GM12892 (cell line): ENCODE measurements at places on chromosomes 6 and 20.
A peak's percentile ranks its signal among the peaks of the same experiment; 100 is the strongest.

- no peak for DNase-seq
These were observed 107.4 kb upstream of the SOX4 start for GRCh38 chr6:21486115-21486514.

DNA sequence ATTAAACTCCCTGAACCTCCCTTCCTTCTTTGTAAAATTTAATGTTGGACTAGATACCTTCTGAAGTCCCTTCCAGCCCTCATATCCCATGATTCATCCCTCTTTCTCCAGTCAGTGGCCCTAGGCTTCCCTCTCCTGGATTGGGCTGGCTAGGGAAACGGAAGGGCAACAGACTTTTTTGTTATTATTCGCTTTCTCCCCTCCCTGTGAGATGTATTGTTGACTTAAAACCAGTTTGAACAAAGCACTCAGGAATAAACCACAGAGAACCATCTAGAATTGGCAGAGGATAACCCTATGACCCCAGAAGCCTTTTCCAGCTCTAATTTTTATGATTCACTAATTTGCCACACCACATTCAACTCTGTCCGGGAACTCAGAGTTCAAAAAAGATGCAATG lies 239.7 kb upstream of the SUPT3H start:
- no peak for DNase-seq

- DNase-seq: no peak
These were observed 432.6 kb downstream of the MMUT start for GRCh38 chr6:49030251-49031020.

DNA sequence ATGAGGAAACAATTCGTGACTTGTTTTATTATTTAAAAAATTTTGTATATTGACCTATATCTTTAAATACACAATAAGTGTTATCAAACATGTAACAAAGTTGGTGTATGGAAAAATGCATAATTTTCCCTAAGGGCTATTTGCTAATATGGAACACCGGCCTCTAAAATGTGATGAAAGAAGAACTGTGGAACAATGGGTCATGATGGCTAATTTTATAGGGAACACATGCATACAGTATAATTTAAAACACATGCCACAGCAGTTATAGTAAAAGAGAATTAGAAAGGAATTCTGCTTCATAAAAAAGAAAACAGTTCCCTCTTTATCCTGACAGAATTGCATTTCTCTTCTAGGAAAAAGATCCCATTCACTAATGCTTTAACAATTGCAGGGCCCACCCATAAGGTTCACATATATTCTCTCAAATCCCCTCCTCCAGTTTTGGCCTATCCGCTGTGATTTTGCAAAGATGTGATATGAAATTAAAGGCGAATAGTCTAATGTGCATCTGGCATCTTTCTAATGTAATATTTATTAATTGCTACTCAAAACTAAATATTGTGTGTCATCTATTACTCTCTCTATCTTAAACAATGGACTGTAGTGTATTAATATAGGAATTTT lies 628.1 kb upstream of the CITED2 start:
- DNase-seq: no peak

- DNase-seq: no peak
These were observed 93.6 kb upstream of the ADGRF1 start for GRCh38 chr6:47135772-47136171.

GRCh38 chr20:8969146-8969583 lies 99.7 kb upstream of the PLCB4 start:
- no peak for DNase-seq

- no peak for DNase-seq
These were observed 247.8 kb downstream of the CD83 start for GRCh38 chr6:14365393-14365792.

GRCh38 chr6:150142670-150143515 lies at the start of gene PPP1R14C:
PPP1R14C (plus strand) TSS chr6:150143044; CDS start chr6:150143193, 149 bp downstream.
- DNase-seq: peak; percentile 10

DNA sequence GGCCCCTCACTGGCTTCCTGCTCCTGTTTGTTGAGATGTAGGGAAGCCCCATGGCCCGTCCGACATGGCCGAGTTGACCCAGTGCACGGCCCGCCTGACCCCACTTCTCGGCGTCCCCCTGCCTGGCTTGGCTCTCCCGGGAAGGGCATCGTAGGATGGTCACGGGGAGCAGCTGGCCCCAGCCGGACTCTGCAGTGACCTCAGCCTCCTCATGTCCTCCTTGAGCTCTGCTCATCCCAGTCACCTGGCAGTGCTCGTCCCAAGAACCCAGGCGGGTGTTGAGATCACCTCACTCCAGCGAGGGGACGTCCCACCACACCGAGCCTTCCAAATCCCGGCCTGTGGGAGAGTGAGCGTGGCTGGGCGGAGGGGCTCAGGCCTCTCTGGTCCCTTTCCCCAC lies 15.7 kb downstream of the SLCO4A1 start:
- no peak for DNase-seq

GRCh38 chr6:149166336-149166735 lies 151.2 kb upstream of the TAB2 start:
- no peak for DNase-seq

DNA sequence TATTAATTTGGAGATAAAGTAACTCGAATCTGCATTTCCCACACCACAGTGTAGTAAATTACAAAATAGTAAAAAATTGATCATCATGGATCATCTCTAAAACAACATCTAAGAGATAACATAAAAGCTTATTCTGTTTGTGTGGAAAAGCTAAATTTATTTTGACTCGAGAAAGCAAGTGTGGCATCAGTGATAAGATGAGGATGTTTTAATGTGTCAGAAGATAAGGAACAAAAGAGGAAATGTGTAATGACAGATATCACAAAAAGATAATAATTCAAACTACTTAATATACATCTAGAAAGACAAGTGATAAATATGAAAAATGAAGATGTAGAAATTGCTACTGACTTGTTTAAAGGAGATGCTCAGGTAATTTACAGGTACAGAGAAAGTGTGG lies 74.1 kb downstream of the DNAH8 start:
- DNase-seq: no peak

DNA sequence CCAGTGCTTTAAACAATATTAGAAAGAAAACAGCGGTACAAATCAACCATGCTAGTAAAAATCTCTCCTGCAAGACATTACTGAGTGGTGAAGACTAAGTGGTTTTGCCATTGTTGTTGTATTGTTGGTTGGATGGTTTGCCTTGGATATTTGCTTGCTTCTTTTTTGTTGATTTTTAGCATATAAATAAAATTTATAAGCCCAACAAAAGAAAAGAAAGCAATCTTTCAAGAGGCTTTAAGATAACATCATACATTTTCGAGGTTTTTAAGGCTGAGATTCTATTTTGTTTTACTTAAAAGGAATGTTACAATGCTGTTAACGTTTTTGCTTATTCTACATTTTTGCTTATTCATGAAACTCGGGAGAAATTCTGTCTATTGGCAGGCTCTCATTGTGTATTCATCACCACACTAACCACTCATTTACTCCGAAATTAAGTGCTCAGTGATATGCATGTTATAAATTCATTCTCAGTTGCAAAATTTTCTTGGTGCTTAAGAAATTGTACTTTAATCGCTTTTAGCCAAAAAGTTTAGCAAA lies 139.1 kb downstream of the LAMA2 start:
- DNase-seq: no peak

DNA sequence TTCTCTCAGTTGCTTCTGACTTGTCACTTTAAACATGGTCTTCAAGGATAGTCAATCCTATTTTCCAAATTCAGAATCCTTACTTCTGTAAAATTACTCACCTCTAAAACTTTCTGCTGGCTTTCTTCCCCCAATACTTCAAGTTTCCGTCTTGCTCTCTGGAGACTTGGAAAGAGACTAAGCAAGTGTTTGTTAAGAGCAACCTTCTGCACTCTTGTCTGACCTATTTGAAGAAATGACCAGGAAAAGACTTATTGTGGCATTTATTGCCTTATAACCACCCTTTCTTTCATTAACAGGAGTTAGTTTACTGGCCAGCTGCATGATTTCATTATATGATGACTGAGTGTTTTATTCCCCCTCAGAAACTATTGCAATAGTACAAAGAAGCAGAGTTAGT lies 181.0 kb downstream of the TBC1D7 start:
- DNase-seq: no peak

GRCh38 chr6:13391537-13391936 lies 63.2 kb upstream of the TBC1D7 start:
- DNase-seq: no peak

DNA sequence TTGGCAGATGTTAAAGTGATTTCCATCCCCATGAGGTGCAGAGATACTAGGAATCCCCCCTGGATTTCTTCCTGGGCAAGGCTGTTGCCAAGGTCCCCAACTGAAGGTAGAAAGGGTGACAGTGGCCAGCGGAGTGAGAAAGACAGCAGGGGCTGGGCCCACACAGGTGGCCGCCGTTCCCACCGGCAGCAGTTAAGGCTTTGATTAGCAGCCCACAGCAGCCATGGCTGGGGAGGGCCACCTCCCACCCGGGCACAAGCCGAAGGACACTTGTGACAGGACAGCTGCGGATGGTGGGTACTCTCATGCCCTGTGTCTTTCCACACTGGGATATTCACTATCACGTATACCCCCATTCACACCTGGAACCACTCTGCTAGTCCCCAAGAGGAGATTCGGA lies 63.9 kb upstream of the CDYL start:
- DNase-seq: no peak

DNA sequence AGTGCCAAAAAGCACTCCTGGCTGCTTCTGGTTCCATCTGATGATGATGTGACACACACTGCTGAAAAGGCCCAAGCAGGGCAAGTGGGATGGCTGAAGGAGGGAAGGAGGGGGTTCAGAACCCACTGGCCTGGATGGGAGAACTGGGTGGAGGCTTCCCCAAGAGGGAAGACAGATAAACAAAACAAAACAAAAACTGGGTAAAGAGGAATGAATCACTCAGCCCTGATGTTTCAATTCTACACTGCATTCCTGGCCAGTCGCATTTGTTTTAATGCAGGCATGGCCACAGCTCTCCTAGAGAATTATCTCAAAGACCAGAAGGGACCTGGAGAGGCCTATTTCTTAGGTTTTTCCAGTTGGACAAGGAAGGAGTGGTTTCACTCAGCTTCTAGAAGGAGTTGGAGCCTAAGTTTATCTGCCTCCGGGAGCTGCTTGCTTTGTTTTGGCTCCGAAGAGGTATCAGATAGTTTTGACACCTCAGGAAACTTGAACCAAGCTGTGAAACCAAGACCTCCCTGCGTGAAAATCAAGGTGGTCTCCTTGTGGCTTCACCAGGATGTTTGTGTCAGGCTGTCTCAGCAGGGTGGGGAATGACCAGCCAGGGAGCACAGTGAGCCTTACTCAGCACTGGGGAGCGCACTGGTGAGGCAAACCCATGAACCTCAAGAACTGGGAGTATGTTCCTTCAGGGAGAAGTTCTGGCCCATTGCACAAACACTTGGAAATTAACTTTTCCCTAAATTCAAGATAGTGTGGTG lies 16.1 kb downstream of the TTPAL start:
- no peak for DNase-seq

DNA sequence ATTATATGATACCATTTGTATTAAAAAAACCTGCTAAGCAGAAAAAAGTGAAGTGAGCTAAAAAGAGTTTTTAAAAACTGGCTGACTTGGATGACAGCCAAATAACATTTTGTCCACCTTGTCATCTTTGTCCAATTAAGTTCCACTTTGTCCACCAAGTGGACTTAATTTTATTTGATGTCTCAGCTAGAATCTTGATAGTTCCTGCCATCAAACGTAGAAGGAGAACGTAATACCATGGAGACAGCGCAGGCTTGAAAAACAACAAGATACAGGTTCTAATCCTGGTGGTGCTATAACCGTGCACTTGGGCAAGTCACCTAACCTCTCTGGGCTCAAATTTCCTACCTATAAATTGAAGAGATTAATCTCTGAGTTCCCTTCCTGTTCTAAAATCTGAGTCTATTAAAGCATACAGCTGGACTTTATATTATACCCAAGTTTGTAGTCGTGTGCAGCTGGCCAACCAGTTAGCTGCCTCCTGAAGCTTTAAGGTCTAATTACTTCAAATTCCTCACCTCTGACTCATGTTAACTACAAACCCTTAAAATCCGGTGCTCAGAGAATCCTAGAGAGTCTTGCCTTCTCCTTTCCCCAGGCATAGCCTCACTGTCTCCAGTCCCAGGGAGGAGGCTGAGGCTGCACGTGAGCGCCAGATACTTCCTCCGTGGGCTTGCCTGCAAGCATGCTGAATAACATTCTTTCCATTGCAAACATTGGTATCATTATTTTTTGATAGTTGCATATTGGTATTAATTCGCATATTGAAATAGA lies 16.8 kb downstream of the TMEM244 start:
- DNase-seq: no peak

DNA sequence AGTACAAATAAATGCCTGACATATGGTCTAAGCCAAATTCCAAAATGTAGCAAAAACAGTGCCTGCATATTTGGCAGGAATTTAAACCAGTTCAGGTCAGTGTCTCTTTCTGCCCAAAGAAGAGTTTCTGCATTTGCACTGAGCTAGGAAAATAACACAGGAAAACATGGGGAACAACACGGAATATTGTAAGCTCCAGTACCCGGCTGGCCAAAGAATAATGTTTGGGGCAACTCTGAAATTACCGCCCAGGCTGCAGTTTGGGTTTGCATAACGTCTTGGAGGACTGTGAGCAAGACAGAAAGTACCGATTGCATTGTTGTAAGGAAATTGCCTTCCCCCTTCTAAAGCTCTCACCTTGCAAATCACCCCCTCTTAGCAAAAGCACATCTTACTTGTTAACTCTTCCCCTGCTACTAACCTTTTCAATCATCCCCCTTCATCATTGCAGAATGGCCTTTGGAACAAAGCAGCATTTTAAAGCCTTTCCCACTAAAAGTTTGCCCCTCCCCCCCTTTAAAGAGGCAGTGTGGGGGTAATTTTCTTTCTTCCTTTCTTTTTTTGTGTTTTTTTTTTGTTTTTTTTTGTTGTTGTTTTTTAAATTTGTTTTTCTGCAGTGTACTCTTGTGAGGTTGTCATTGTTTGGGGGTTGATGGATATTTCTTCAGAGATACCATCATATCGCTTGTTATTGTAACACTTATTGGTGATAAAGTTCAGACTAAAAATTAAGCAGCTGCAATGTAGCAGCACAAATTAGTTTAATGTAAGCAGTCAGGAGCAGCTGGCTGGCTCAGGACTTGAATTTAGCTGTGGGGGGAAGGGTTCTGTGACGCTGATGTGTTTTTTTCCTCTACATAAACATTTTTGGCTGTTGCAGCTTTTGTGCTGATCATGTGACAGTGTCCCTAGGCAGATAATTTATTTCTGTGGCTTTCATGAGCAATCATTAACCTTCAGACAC lies 100.0 kb upstream of the CITED2 start:
- no peak for DNase-seq

DNA sequence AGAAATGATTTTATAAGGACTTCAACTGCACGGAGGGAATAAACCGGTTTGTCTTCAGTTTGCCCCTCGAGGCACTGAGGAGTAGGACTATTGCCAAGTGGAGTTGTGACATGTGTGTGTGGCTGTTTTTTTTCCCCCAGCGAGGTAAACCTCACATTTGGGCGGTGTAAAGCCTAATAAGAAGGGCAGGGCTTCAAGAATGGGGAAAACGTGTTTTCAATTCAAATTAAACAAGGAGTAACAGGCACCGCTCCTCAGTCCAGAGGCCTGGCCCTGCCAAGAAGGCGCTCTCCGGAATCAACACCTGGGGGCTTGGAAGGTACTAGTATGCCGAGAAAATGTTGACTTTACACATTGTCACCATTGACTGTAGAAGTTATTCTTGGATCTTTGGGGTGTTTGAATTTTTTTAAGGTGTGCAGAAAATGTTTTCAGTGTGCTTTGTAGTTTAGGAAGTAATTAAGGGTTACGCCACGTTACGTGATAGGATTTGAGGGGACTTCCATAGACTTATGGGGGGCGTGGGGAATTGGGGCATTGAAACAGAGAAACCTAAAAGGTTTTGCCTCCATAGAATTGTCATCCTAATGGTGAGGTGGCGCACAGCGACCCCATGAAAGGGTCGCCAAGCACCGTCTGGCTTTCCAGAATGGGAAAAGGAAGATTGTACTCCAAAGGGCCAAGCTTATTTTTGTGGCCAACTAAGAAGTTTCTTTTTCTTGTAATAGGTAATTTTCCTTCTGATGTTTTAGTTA lies 791 bp downstream of the ADGRG6 start:
- no peak for DNase-seq
